Fibroblast of lung (primary cell): ENCODE measurements at places on chromosomes 4 and X. TPM values are rescaled to one million over a fixed set of nuclear protein-coding genes. Genes with fewer than 3 reads are reported as not detected.

The ITIH6 gene
- not detected in 2 replicates for total RNA-seq

DNA sequence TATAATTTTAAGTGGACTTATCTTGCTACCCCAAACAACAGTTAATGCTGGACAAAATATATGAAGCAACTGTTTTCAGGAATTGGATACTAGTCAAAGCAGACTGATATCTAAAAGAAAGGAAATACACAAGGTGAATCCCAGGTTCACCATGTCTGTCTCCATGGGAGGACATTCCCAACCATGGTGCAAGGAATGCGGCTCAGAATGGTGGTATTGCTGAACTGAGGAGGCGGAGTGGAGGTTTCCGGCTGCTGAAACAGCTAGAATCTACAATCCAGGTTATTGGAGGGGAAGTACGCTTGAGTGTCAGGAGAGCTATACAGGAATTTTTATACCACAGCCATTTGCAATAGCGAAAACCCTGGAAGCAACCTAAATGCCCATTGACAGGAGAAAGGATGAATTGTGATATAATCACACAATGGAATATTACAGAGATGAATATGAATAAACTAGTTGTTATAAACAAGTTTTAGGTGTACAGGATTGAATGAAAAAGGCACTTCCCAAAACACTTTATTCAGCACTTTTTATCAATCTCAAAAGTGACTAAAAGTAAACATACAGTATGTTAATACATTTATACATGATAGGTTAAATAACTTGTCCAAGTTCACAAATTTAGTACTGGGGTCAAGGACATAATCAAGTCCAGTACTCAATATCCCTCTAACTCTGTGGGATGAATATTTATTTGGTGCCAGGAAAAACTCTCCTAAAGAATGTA, 9.0 kb downstream of the HMGB2 start:
- no peak for DNase-seq

GRCh38 chrX:11478911-11479310, 185.7 kb downstream of the AMELX start:
- DNase-seq = no peak

DNA sequence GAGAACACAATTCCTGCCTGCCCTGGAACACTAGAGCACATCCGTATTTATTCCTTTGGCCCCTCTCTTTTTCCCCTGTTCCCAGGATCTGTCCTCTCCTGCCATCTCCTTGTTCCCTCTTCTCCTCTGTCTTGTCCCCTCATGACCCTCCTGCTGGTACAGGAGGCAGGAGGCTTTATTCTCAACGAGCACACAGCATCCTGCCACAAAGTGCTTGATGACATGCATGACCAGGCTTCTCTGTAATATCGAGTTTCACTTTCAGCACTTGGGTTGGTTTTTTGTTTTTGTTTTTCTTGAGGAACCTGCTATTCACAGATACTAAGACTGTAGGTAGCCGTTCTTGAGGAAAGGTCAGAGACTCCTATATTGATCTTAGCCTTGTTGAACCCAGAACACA, 35.3 kb downstream of the NALF2 start:
- no peak for DNase-seq

The SYAP1 gene
- total RNA-seq = 30.8 and 49.7 TPM in 2 replicates

The SPANXN4 gene
- total RNA-seq = not detected in 2 replicates

- no peak for DNase-seq
Measured at GRCh38 chr4:121769341-121769740, 4.4 kb upstream of the SMIM43 start.

GRCh38 chr4:28822163-28822562, 1898.0 kb upstream of the PCDH7 start:
- DNase-seq = no peak

- no peak for DNase-seq
Measured at GRCh38 chr4:140579278-140579677, 10.5 kb upstream of the UCP1 start.

DNA sequence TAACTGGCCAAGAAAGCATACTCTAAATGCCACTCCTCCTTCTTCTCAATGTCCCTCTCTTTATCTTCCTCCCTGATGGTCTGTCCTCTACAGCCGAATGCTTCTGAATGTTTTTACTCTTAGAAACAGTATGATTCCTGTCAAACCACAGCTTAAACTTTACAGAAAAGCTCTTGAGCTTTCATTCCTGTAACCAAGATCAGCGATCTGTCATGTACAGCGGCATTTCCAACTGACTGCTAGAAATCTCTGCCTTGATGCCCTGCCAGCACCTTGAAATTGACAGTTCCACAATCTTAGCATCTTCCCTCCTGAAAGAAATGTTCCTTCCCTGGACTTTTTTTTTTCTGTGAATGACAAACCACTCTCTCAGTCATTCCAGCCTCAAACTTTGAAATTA, 11.5 kb upstream of the GATB start:
- no peak for DNase-seq

DNA sequence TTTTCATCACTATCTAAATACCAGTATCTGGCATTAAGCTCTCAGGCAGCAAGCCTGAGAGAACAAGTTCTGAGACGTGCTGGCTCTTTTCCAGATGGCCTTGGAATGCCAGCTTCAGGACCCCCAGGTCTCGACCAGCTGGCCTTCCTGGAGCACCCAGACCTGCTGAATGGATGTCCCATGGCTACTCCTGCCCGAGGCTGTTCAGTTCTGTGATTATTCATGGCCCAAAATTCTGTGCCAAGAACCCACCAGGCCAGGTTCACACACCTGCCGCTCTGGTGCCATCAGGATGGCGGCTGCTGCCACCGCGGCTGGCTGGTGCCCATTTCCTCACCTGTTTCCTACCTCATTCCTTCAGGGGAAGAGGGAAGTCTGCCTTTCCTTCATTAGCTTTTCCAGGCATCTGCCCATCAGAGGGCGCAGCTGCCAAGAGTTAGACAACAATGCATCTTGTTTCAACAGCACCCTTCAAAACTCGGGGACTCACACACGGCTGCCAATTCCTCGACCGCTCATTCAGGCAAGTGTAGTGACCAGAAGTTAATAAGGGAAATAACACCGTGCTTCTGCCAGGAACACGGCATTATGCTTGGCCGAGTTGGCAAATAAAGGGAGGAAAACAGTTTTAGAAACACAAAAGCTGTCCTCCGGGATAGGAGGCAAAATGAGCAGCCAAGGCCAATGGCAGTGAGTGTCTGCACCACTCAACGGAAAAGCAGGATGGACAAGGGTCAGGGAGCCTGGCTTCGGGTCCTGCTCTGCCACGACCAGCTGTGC, 173.8 kb downstream of the NSUN7 start:
- no peak for DNase-seq

The SPANXC gene
- not detected in 2 replicates for total RNA-seq

GRCh38 chrX:14344172-14344940, 185.0 kb upstream of the GLRA2 start:
- DNase-seq = no peak

GRCh38 chr4:9954468-9954867, 66.8 kb downstream of the SLC2A9 start:
- no peak for DNase-seq

DNA sequence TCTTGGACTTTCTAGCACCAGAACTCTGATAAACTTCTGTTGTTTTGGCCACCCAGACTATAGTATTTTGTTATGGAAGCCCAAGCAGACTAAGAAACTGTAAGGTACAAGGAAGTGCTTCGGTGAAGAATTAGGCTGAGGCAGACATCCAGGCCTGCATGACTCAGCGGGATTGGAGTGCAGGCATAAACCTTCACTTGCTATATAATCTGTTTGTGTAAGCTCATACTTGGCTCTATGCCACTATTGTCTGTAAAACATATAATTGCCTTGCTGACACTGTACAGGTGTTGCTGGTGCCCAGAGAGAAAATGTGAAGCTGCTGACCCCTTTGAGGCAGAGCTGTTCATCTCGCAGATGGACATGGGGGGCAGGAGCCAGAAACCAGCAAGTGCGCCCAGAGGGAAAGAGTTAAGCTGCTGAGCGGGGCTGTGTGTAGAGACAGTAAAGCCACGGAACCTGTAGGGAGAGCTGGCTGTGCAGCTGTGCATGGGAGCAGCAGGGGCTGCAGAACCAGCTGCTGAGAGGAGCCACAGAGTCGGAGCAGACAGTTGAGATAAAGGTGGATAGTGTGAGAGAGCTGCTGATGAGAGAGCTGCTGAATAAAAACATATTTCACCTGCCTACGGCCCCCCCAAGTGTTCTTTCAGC, 96.2 kb downstream of the RBM46 start:
- DNase-seq = peak; percentile 10

GRCh38 chr4:48602763-48603162, 112.7 kb downstream of the ZAR1 start:
- peak; percentile 21 for DNase-seq

GRCh38 chr4:3010577-3010976, 47.2 kb downstream of the GRK4 start:
- DNase-seq = no peak

The ADGRL3 gene
- under 0.01 and 0.26 TPM in 2 replicates for total RNA-seq

GRCh38 chrX:86946569-86946968, 571.0 kb upstream of the KLHL4 start:
- peak; percentile 50 for DNase-seq

GRCh38 chr4:159015841-159016240, 87.0 kb upstream of the RAPGEF2 start:
- no peak for DNase-seq

- no peak for DNase-seq
Measured at GRCh38 chrX:124373348-124373747, 27.0 kb downstream of the SH2D1A start.

DNA sequence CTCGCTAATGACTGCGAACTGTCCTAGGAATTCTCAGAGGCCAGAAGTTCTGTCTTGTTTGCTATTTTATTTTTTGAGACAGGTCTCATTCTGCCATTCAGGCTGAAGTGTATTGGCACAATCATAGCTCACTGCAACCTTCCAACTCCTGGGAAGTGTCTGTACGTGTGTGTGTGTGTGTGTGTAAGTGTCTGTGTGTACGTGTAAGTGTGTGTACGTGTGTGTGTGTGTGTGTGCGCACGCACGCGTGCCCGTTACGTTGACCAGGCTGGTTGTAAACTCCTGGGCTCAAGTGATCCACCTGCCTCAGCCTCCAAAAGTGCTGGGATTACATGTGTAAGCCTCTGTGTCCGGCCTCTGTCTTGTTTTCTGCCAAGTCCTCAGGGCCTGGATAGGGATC, 10.4 kb upstream of the CDK16 start:
- no peak for DNase-seq

GRCh38 chr4:24913119-24913485, 260 bp upstream of the CCDC149 start:
- peak; percentile 23 for DNase-seq

GRCh38 chr4:82947498-82947897, 47.0 kb downstream of the THAP9 start:
- DNase-seq = no peak

GRCh38 chrX:40098264-40099054, 701 bp upstream of the BCOR start:
- peak; percentile 56 for DNase-seq

- no peak for DNase-seq
Measured at GRCh38 chr4:87117051-87117731, 103.2 kb downstream of the KLHL8 start.

The ZBTB33 gene
- 9.7 and 10.3 TPM in 2 replicates for total RNA-seq
